ENCODE measurements at places on chromosomes 4 and X.

GRCh38 chr4:14446311-14446710, 556.0 kb upstream of the CPEB2 start:
- DNase-seq = no peak

DNA sequence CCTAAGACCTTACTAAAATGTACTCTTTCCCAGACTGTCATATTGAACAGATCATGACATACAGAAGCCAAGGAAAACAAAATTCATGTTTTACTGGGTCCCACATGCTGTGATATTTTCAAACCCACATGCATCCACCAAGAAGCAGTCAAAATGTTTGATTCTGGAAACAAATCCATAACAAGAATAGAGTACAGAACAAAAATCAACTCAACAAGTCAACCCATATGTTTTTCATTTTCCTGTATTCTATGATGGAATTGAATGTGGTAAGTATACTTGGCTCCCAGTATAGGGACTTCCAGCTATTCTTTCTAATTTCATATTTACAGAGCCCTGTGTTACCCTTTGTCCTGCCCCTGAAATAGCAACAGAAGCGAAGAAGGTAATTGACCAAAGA, 106.8 kb downstream of the COL25A1 start:
- DNase-seq = no peak

- no peak for DNase-seq
These were observed 369.2 kb upstream of the NOCT start for GRCh38 chr4:138646383-138646782.

GRCh38 chrX:68705986-68706385, 58.5 kb downstream of the STARD8 start:
- no peak for DNase-seq

GRCh38 chrX:139930401-139930800, 2.5 kb downstream of the ATP11C start:
- no peak for DNase-seq

GRCh38 chr4:83011689-83012199, 1.1 kb upstream of the LIN54 start:
- DNase-seq = no peak

DNA sequence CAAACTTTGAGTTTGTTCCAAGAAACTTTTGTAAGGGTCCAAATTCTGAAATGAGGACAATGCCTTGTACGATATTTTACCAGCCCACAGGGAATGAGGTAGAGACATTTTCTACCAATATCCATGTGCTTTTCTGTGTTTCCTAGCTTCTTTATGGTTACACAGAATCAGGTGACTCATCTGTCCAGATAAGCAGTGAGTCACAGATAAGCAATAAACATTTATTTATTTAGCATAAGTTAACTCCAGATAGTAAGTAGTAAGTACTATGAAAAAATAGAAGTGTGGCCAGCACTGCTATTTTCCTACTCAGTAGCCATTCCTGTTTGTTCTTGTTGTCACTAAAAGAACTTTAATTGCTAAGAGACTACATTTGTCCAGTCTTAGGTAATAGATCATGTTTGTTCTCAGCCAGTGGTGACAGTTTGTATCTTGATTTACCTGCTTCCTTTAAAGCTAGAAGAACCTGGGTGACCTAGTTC, 7.4 kb downstream of the AFF1 start:
- no peak for DNase-seq

DNA sequence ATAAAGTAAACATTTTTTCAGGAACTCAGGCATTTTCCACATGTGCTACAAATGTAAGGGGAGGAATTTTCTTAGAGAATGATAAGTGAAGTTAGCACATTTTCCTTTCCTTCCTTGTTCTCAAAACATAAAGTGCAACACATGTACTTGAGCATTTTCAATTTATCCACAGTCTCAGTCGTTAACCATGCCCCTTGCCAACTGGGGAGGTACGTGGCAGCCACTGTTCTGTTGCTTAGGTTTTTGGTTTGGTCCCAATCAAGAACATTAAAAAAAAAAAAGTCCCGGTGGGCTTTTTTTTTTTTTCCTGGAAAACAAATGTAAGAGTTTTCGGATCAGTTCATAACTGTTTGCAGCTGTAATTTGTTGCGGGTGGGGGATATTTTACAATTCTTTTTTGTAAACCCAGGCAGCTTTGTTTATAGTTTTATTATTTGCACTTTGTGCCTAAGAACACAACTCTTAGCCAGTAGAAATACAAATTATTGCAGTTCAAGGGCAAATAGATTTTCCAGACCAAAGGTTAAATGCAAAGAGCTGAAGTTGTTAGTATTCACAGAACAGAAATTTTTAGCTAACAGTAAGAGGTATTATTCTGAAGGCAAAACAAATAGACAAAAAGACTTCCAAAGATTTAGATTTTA, 112.1 kb upstream of the NAP1L5 start:
- DNase-seq = no peak

DNA sequence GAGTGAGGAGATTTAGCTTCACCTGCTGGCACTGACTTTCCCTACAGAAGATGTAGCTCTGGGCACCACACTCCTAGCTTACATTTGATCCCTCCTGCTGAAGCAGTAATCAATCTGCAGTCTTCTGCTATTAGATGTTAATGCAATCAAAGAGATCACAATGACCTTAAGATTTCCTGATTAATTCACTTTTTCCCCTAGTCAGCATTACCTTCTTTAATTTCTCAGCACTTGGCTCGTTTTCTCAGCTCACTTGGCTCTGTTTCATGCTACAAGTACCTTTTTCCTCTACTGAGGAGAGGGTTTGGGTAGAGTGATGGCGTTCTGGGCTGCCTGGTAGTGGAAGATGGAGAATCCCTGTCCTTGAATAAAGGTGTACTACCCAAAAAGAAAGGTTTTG, 113.0 kb upstream of the PAK3 start:
- no peak for DNase-seq

GRCh38 chr4:160136021-160136420, 1033.1 kb downstream of the RAPGEF2 start:
- no peak for DNase-seq

- DNase-seq = no peak
These were observed 96.7 kb upstream of the RAPGEF2 start for GRCh38 chr4:159006202-159006601.

- peak; percentile 47 for DNase-seq
These were observed 577 bp upstream of the PIM2 start for GRCh38 chrX:48919360-48919841.

- DNase-seq = no peak
These were observed 151.6 kb downstream of the ARSF start for GRCh38 chrX:3192835-3193234.

- DNase-seq = no peak
These were observed 471.5 kb downstream of the SPRY1 start for GRCh38 chr4:123867910-123868587.

DNA sequence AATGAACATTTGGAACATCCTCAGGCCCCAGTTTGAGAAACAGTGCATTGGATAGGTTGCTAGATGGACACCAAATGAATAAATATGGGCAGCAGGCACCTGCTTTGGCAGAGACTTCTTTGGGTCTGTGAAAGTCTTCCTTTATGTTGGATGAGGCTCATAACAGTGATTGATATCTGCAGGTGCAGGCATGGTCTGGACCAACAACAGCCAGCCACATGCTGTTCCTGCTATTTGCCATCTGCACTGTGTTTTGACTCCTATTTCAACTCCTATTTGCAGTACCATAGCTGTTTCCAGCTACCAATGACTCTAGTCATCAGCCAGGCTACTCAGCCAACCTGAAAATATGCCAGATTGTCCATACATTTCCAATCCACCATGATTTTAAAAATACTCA, 60.9 kb downstream of the ANAPC4 start:
- DNase-seq = no peak

DNA sequence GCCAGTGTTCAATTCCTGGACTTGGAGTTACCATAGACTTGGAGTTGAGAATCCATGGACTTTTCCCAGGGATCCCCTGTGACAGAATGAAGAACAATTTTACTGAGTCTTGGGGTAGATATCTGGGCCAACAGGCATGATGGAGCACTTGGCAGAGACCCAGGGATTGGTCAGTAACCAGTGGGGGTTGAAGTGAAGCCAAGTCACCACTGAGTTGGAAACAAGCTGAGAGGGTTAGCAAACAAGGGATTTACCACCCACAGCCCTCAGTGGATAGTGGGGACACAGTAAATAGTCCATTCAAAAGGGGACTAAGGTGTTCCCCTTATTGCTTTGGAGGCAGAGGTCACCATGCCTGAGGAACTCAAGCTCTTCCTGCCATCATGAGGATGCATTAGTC, 281.7 kb downstream of the PPP1R2C start:
- no peak for DNase-seq

- no peak for DNase-seq
These were observed 67.9 kb downstream of the SMARCA5 start for GRCh38 chr4:143581331-143581946.

- no peak for DNase-seq
These were observed 654.7 kb upstream of the IGFBP7 start for GRCh38 chr4:57764856-57765255.

GRCh38 chr4:10096201-10096977, 20.2 kb downstream of the WDR1 start:
- DNase-seq = peak; percentile 86

GRCh38 chrX:45843518-45843917, 642.8 kb upstream of the DIPK2B start:
- no peak for DNase-seq

GRCh38 chr4:84722720-84723119, 139.8 kb downstream of the CDS1 start:
- no peak for DNase-seq

- peak; percentile 21 for DNase-seq
These were observed 30.2 kb upstream of the TSPAN5 start for GRCh38 chr4:98688411-98689290.

DNA sequence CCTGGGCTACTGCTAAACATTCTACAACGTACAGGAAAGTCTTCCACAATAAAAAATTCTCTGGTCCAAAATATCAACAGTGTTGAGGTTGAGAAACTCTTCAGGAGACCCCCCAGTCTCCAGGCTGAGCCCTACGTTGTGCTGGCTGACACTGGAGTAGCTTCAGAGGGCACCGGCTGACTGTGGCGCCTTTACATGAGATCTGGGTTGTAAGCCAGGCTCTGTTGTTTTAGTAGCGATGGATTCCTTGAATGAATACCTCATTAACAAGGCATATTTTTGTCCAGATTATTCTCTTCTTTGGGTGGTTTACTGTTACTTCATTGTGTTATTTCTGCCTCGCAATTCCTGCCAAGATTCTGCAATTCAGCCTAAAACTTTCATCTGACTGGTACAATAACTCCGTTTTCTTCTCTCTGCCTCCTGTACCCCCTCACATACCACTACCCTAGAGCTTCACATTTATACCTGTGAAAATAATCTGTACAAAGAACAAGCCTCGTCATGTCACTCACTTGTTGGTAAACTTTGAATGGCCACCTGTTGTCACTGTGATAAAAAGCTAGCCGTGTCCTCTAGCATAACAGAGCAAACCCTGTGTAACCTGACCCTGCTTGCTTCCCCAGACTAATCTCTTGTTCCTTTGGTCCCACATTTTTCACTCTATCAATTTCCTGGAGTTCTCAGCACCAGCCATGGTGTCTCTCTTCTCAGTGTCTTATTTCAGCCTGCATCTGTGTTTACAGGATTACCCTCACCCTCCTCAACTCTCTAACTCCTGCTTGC, 1476.1 kb upstream of the TENM3 start:
- DNase-seq = no peak

GRCh38 chr4:107733431-107733925, 13.4 kb upstream of the PAPSS1 start:
- DNase-seq = no peak

GRCh38 chr4:121680571-121680970, 16.2 kb downstream of the ANXA5 start:
- DNase-seq = no peak

DNA sequence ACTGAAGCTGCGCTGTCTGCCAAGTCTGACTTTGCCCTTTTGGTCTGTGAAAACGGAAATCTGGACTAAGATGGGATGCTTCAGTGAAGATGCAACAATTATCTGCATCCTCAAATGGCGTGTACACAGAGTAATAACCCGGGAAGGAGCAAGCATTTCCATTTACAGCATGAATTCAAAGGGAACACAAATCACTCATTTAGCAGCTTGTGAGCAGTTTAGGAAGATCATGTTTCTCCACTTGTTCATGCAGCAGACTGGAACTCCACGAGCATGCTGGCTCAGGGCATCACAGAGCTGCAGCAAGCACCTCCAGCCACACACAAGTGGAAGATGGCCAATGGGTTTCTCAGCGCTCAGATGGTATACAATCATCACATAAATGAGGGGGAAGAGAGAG, 175.5 kb downstream of the NLGN4X start:
- no peak for DNase-seq

- no peak for DNase-seq
These were observed 21.2 kb downstream of the TRIML1 start for GRCh38 chr4:188160406-188160805.

DNA sequence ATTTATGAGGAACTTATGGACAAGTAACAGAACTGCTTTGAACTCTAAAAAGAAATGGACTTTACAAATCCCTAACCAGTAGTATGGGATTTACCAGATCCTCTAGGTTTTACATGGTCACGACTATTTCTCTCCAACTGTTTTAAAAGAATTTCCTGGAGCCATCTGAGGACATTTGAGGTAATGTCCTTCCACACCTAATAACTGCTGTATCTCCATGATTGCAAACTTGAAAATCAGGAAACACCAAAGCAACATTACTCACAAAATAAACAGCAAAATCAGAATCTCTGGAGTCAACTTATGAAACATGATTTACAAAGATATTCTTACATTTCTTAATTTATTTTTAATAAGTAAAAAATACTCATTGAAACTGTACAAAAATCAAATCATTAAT, 58.0 kb downstream of the STAP1 start:
- DNase-seq = no peak

DNA sequence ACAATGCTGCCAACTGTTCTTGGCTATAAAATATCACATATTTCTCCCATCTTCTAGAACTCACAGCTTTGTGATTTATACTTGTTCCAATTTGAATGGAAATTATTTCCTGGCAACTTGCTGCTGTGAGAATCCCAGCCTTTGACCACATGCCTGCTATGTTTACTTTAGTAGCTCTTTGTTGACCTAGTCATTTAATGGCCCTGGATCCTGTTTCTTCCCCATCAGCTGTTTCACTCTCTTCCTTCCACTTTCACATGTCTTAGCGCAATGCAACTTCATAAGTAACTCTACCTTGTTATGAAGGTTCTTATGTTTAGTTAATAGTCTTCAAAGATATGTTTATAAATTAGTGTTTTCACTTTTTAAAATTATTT, 1973.6 kb upstream of the AGA start:
- DNase-seq = no peak

DNA sequence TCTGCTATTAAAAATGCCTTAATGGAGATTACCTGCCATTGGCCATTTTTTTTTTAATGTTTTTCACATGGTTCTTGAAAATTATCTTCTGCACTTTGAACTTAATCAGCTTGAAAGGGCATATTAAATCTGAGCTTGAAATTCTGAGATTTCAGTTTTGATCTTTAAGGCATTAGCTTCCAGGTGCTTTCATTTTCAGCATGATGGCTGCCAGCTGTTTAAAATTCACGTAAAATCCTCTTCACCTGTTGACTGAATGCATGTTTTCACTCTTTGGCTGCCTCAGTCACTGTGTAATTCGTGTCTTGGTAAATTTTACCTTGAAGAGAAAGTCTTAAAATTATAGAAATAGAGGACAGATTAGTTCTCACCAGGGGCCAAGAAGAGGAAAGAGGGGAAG, 39.6 kb downstream of the SMAD1 start:
- DNase-seq = no peak

Measured in stimulated activated naive CD8-positive, alpha-beta T cell treated with anti-CD3 and anti-CD28 coated beads, Interleukin-15, Interleukin-2, amounts not matched to agents 100 U/mL and 50 U/mL, for 24 hours (primary cell).